A549 treated with CpdA at 1 μM for 4 hours (cell line): ENCODE measurements at places on chromosomes 16 and 17. TPM values are rescaled to one million over a fixed set of nuclear protein-coding genes. Genes with fewer than 3 reads are reported as not detected.

CACNG3 gene
- total RNA-seq: not detected in 5 replicates

SULT1A2 gene
- total RNA-seq: 0.07 TPM in 1 of 5 replicates, not detected in the others

TLCD2 gene
- 1.0 to 1.7 TPM (median 1.1 TPM) in 5 replicates for total RNA-seq

HSF5 gene
- total RNA-seq: not detected in 5 replicates

GRAPL gene
- not detected in 5 replicates for total RNA-seq

TAC4 gene
- not detected in 5 replicates for total RNA-seq

DUSP14 gene
- 43.1 to 56.1 TPM (median 48.2 TPM) in 5 replicates for total RNA-seq

ADPRM gene
- 5.7 to 8.7 TPM (median 8.2 TPM) in 5 replicates for total RNA-seq

TLCD3B gene
- 0.23 to 0.58 TPM (median 0.30 TPM) in 5 replicates for total RNA-seq

TM4SF5 gene
- total RNA-seq: 0.48 to 0.91 TPM (median 0.65 TPM) in 5 replicates

SCN4A gene
- 0.03 to 0.10 TPM (median 0.07 TPM) in 5 replicates for total RNA-seq

MYO15A gene
- 0.14 to 0.33 TPM (median 0.22 TPM) in 5 replicates for total RNA-seq

MPP3 gene
- total RNA-seq: 17.2 to 18.7 TPM (median 18.2 TPM) in 5 replicates

TBC1D3G gene
- total RNA-seq: not detected in 5 replicates

METTL2A gene
- total RNA-seq: 27.8 to 32.2 TPM (median 31.3 TPM) in 5 replicates

HOXB6 gene
- total RNA-seq: 4.8 to 6.8 TPM (median 5.4 TPM) in 5 replicates

B4GALNT2 gene
- total RNA-seq: 0.29 to 0.70 TPM (median 0.51 TPM) in 5 replicates

MPV17L gene
- 3.0 to 6.4 TPM (median 4.6 TPM) in 5 replicates for total RNA-seq

KIF1C gene
- 101 to 112 TPM (median 103 TPM) in 5 replicates for total RNA-seq

MT1M gene
- not detected in 5 replicates for total RNA-seq

RSPRY1 gene
- 22.0 to 32.9 TPM (median 25.0 TPM) in 5 replicates for total RNA-seq

DCTPP1 gene
- 105 to 146 TPM (median 134 TPM) in 5 replicates for total RNA-seq

PRSS53 gene
- 0.78 to 2.7 TPM (median 1.4 TPM) in 5 replicates for total RNA-seq

SSTR5 gene
- 0.26 to 0.36 TPM (median 0.26 TPM) in 3 of 5 replicates, not detected in the others for total RNA-seq

HSPB9 gene
- total RNA-seq: not detected in 5 replicates

THUMPD1 gene
- 20.8 to 29.6 TPM (median 23.3 TPM) in 5 replicates for total RNA-seq

CNTD1 gene
- 0.08 to 0.27 TPM (median 0.25 TPM) in 3 of 5 replicates, not detected in the others for total RNA-seq

KRTAP9-2 gene
- total RNA-seq: not detected in 5 replicates

SLC6A2 gene
- total RNA-seq: 0.05 TPM in 2 of 5 replicates, not detected in the others

ARHGAP23 gene
- 36.2 to 48.8 TPM (median 45.9 TPM) in 5 replicates for total RNA-seq

KAT8 gene
- 34.5 to 39.9 TPM (median 37.7 TPM) in 5 replicates for total RNA-seq

CCDC57 gene
- 20.7 to 26.9 TPM (median 23.5 TPM) in 5 replicates for total RNA-seq

NEK8 gene
- total RNA-seq: 4.0 to 5.7 TPM (median 4.7 TPM) in 5 replicates

CCL4 gene
- not detected in 5 replicates for total RNA-seq

ZNF624 gene
- 1.5 to 3.8 TPM (median 2.8 TPM) in 5 replicates for total RNA-seq

KSR1 gene
- total RNA-seq: 12.7 to 20.8 TPM (median 18.4 TPM) in 5 replicates

NAT9 gene
- 50.8 to 65.8 TPM (median 54.7 TPM) in 5 replicates for total RNA-seq
